Activated gamma-delta T cell (primary cell): ENCODE measurements at places on chromosomes 7 and 10.

DNA sequence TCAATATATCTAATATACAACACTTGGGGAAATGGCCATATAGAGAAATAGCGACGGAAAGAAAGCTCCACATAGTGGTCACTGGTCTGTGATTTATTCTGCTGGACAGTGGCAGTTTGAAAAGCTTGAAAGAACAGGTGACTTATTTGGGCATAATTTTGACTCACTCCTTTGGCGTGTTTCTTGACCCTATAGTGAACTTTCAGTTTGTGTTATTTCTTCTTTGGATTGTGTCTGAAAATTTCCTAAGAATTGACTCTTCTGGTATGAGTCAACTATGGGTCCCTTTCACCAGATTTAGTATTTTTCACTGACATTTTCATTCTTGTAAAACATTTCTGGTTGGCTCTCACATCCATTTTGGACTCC, 25.8 kb upstream of the IMMP2L start:
- no peak for DNase-seq

- no peak for DNase-seq
Measured at GRCh38 chr10:88971221-88972061, 18.9 kb upstream of the ACTA2 start.

DNA sequence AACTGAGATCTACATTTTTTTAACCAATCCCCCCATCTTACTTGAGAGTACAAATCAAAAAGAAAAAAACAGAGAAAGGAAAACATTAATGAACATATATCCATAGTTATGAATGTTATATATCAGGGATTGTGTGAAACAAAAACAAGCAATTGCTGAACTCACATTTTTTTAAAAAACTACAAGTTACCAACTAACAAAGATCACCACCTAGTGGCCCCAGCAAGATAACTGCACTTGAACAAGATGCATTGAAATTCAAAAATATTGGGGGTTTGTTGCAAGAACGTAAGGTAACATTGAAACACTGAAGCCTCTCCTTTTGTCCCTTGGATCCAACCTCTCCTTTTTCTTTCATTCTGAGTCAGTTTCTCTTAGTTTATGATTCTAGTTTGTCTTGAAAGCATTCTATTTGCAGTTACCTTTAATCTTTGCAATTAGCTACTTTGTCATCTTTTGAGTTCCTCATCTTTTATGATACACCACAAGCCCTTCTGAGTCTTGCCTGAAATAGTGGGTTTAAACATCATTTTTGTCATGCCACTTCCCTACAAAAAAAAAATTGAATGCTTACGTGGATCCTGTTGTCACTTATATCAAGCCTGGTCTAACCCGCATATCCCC, 87.3 kb upstream of the TES start:
- DNase-seq = no peak

- no peak for DNase-seq
Measured at GRCh38 chr7:50714857-50715256, 67.8 kb downstream of the GRB10 start.

GRCh38 chr7:127807829-127808228, 155.8 kb downstream of the SND1 start:
- no peak for DNase-seq

GRCh38 chr10:44205067-44205466, 179.8 kb downstream of the CXCL12 start:
- DNase-seq = no peak

- no peak for DNase-seq
Measured at GRCh38 chr7:33076737-33077136, 14.2 kb upstream of the NT5C3A start.
